ENCODE measurements at places on chromosomes 16 and 17. TPM values are rescaled to one million over a fixed set of nuclear protein-coding genes. Genes with fewer than 3 reads are reported as not detected.
A peak's percentile ranks its signal among the peaks of the same experiment; 100 is the strongest.

Gene KRT32
- 2.5 TPM for total RNA-seq

Gene TLCD2
- total RNA-seq, result 0.24 TPM

Gene IL21R
- 10.7 TPM for total RNA-seq

DNA sequence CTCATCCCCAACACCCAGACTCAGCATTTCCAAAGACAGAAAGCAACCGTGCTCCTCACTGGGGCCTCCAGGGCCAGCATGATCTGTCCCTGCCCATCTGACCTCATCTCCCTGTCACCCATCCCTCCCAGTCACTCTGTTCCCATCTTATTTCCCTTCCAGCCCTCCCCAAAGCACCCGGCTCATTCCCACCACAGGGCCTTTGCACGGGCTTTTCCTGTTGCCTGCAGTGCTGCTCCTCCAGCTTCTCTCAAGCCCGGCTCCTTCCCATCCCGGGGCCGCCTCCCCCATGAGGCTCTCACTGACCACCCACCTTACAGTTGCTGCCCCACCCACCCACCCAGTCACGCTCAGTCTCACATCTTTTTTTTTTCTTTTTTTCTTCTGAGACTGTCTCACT lies 54.8 kb downstream of the RMI2 start:
- no peak overlapping the region for H3K4me3 ChIP-seq
- no peaks in the 10 kb centered on the region for H3K36me3 ChIP-seq
- DNase-seq, result no peak
- H3K27ac ChIP-seq, result no peak overlapping the region
- H3K27me3 ChIP-seq, result peaks cover 3% of the 10 kb centered on the region

DNA sequence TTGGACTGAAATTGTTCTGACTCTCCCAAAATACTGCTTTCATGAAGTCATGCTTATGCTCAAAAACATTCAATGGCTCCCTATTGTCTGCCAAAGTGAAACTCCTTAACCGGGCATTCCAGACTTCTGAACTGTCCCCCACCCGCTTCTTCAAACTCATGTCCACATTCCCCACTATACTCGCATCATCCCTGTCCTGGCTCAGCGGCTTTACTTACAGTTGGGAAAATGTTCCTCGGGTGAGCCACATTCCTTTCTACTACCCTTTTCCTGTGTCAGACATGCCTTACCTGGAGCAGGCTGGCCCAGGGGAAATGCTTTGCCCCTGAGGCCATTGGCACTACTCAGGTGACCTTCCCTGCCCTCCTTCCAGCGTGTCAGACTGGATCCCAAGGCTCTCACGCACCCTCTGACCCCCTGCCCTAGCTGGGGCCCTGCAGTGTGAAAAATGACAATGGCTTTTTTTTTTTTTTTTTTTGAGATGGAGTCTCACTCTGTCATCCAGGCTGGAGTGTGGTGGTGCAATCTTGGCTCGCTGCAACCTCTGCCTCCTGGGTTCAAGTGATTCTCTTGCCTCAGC lies 5.3 kb downstream of the CYGB start:
- peaks cover 17% of the 10 kb centered on the region for H3K27me3 ChIP-seq
- no peaks in the 10 kb centered on the region for H3K36me3 ChIP-seq
- no peak overlapping the region for H3K27ac ChIP-seq
- DNase-seq, result no peak
- H3K4me1 ChIP-seq, result peaks cover 44% of the 10 kb centered on the region
- no peak overlapping the region for H3K4me3 ChIP-seq

DNA sequence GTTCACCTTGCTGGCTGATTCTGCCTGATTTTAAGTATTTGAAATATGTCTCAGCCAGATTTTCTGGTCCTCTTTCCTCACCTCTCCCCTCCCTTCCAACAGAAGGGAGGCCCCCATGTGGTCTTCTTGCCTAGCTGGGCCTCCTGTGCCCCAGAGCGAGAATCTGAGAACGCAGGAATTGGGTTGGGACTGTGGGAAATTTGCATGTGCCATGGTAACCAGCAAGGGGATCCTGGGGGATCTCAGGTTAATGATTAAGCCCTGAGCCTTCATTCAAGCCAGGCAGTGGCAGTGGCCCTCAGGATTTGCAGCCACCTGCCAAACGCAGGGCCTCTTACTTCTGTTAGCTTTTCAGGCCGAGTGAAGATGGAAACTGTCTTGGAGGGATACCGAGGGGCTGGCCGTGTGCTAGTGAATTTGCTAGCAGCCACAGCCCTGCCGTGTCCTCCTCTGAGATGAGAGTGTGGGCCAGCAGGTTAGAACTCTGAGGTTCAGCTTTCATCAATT lies 40.2 kb downstream of the KSR1 start:
- H3K27ac ChIP-seq, result peak overlapping the region; percentile 76
- DNase-seq, result no peak
- no peaks in the 10 kb centered on the region for H3K4me1 ChIP-seq
- no peak overlapping the region for H3K4me3 ChIP-seq
- H3K27me3 ChIP-seq, result no peaks in the 10 kb centered on the region
- no peaks in the 10 kb centered on the region for H3K36me3 ChIP-seq

- peaks cover 44% of the 10 kb centered on the region for H3K4me1 ChIP-seq
- no peak for DNase-seq
- no peaks in the 10 kb centered on the region for H3K36me3 ChIP-seq
- H3K27me3 ChIP-seq, result peaks cover 30% of the 10 kb centered on the region
Measured at GRCh38 chr17:82330322-82331239, 3.0 kb downstream of the SECTM1 start.

All from thymus (tissue), 14 donors.